ENCODE measurements at places on chromosomes 4 and X. TPM values are rescaled to one million over a fixed set of nuclear protein-coding genes. Genes with fewer than 3 reads are reported as not detected.

MAGEC3 gene
- total RNA-seq: not detected

RBM3 gene
- total RNA-seq: 267 TPM

SUPT20HL2 gene
- not detected for total RNA-seq

NEIL3 gene
- 27.4 TPM for total RNA-seq

UGT8 gene
- total RNA-seq: not detected

HTATSF1 gene
- 51.9 TPM for total RNA-seq

ARHGEF38 gene
- not detected for total RNA-seq

RIBC1 gene
- 1.3 TPM for total RNA-seq

ADH1A gene
- not detected for total RNA-seq

KLB gene
- total RNA-seq: not detected

KCTD8 gene
- not detected for total RNA-seq

SPANXA2 gene
- not detected for total RNA-seq

NAT8L gene
- 0.14 TPM for total RNA-seq

APBB2 gene
- total RNA-seq: 0.18 TPM

KIAA1210 gene
- total RNA-seq: not detected

FAT4 gene
- not detected for total RNA-seq

All from activated naive CD4-positive, alpha-beta T cell treated with anti-CD3 and anti-CD28 coated beads, Interleukin-2, amount 10 ng/mL, durations not matched to agents 5 hours and 36 hours (primary cell).